Foreskin melanocyte (primary cell): ENCODE measurements at places on chromosomes 2 and 18.

DNA sequence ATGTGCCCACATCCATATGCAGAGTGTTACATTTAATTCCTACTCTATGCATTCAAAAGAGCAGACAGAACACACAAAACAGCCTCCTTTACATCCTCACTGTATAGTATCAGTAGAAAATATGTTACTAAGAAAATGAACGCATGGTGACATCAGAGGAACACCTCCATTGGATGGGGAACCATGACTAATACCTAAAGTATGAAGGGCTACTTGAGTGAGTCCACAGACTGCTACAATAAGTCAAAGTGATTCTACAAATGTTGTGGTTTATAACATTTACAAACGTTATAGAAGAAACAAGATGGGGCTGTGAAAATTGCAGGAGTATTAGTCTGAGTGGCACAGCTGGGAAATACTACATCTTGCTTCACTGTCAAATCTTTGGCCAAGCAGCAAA lies 1830.9 kb upstream of the PIK3C3 start:
- no peak for DNase-seq

GRCh38 chr2:173667415-173667814 lies 297.8 kb downstream of the SP3 start:
- no peak for DNase-seq

GRCh38 chr2:206001912-206002311 lies 84.1 kb downstream of the INO80D start:
- DNase-seq: no peak

- DNase-seq: peak; percentile 30
Measured at GRCh38 chr2:119476301-119477112, 44.9 kb downstream of the TMEM37 start.

- no peak for DNase-seq
Measured at GRCh38 chr18:48074929-48075706, 144.7 kb upstream of the SMAD2 start.

GRCh38 chr2:37301408-37301807 lies 23.2 kb downstream of the PRKD3 start:
- DNase-seq: no peak

GRCh38 chr2:164554487-164554886 lies 66.8 kb downstream of the GRB14 start:
- no peak for DNase-seq

DNA sequence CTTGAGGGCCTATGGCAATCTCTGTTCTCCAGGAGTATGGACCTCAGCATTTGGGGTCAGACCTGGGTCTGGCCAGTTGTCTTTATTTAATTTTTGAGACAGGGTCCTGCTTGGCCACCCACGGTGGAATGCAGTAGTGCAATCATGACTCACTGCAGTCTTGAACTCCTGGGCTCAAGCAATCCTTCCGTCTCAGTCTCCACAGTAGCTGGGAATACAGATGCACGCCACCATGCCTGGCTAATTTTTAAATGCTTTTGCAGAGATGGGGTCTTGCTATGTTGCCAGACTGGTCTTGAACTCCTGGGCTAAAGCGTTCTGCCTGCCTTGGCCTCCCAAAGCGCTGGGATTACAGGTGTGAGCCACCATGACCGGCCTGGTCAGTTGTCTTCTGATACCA lies 46.4 kb upstream of the INHBB start:
- DNase-seq: no peak

- DNase-seq: no peak
Measured at GRCh38 chr2:57479981-57480380, 566.6 kb upstream of the VRK2 start.

DNA sequence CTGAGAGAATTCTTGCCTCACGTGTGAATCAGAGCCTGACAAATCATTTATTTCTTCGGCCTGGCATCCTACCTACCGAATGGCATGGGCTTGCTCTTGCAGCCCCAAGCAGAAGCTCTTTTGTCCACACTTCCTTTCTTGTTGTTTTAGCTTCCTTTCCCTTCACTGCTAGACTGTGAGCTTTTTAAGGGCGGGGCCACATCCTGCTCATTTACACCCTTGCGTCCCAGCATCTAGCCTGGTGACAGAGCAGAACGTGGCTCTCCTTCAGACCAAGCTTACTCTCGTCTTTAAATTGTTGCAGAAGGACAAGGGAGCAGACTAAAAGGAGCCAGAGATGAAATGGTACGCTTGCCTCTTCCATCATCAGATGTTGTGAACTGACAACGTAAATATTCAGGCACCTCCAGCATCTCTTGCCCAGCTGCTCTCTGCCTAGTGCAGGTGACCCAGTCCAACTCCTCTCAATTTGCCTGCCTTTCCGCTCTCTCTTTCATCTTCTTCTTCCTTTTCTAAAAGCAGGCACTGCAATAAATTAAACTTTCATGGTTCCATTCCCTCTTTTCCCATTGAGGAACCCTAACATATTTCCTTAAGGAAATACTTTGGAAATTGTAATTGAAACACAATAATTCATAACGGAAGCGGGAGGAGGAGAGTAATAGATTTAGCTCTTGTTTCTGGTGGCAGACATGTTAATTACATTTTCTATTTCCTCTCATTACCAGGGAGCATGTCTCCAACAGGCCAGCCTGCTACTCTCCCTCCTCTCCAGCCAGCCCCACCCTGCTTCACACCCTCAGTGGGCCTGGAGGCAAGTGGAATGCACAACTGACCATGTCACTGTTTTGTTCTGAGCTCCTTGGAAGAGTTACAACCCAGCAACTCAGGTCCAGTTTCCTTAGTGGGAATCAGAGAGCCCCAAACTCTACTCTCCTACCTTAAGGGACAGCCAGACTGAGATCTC lies 228.1 kb upstream of the TRIB2 start:
- no peak for DNase-seq

DNA sequence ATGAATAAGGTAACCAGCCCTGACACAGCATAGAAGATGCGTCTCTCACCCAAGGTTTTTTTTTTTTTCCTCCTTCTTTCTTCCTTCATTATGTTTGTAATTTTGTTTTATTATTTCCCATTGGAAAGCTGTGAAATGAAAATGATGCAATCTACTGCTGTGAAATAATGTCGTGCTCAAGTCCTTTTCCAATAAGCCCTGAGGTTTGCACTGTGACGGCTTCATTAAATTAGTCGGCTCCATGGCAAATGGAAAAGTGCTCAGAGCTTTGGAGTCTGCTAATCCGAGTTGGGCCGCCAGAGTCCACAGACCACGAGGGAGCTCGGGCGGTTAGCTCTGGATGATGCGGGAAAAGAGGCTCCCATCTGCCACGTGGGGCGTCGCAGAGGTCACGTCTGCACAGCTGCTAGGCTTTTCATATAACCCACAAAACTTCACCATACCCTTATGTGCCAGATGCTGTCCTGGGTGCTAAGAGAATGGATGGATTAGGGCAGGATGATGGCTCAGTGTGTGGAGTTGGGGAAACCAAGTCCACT lies 92.3 kb upstream of the CAPN13 start:
- no peak for DNase-seq

DNA sequence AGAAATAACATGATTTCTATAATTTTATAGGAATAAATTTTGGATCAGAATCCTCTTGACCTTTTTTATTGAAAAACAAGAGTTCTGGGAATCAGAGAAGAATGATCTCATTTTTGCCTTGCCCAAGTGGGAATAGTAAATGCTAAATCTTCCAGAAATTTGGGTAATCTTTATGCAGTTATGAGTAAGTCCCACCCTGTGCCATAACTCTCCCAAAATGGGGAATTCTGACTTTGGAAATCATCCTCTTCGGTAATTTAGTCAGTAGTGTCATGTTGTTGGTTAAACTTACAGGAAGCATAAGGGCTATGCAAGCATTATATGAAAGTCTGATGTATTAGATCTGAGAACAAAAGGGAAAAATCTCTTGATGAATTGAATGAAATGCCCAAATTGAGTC lies 20.6 kb upstream of the ARHGAP28 start:
- no peak for DNase-seq

GRCh38 chr2:101140237-101140636 lies 10.9 kb downstream of the TBC1D8 start:
- no peak for DNase-seq

DNA sequence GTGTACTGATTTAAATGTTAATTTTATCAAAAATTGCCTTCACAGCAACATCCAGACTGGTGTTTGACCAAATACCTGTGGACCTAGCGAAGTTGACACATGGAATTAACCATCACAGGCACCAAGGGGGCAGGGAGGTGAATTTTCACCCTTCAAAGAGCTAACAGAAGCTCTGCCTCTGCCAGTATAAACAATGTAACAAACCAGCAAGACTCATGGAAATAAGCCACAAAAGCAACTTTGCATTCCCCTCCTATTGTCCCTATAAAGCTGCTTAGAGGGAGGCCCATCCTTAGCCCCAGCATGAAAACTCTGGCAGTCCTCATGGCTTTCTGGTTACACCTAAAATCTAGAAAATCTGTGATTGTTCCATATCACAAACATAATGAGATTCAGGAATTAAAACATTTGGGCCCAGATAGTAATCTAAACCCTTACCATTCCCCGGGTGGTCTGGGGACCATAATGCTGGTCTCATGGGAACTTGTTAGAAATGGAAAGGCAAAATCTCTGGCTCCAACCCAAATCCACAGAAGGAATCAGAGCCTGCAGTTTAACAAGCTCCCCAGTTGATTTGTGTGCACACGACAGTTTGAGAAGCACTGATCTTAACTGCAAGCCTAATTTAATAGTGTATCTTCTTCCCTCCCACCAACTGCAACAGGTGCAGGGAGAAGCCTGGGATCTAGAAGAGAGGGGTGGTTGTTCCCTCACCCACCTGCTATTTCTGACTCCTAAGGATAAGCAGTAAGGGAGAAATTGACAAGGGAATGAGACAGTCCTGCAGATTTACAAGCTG lies 23.1 kb downstream of the SERPINB11 start:
- no peak for DNase-seq

GRCh38 chr2:47310801-47311560 lies 92.0 kb upstream of the MSH2 start:
- peak; percentile 73 for DNase-seq

DNA sequence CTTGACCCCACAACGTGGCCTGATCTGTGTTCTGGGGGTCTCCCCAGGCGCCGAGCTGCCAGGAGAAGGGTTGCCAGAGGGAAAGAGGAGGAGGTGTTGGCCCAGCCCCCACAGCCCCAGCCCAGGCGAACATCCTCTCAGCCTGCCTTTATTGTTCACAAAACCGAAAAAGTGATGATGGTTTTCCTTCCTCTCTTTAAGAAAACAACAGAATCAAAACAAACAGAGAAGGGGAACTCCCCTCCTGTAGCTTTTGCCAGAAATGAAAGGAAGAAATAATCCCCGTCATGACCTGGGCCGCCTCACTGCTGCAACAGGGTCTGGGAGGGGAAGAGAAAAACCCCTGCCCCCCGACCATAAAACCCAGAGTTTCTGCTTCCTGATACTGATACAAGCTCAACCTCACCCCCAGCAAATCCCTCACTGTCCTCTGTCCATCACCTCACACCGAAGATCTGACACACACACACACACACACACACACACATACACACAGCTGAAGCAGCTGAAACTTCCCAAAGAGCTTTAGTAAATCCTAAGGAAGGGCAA lies 52.0 kb downstream of the ZFP36L2 start:
- DNase-seq: no peak

- DNase-seq: no peak
Measured at GRCh38 chr2:85318222-85319074, 9.3 kb downstream of the TGOLN2 start.

- DNase-seq: no peak
Measured at GRCh38 chr18:55744206-55744605, 156.2 kb upstream of the TCF4 start.
